ENCODE measurements at places on chromosomes 6 and 20. TPM values are rescaled to one million over a fixed set of nuclear protein-coding genes. Genes with fewer than 3 reads are reported as not detected.

RUNX2 gene
- 0.31 TPM for total RNA-seq

FAM217A gene
- total RNA-seq, result not detected

HLA-DOA gene
- total RNA-seq, result 0.31 TPM

CAGE1 gene
- not detected for total RNA-seq

FNDC1 gene
- 0.63 TPM for total RNA-seq

GCNT2 gene
- 26.3 TPM for total RNA-seq

HDGFL1 gene
- not detected for total RNA-seq

CST4 gene
- not detected for total RNA-seq

CLPSL2 gene
- not detected for total RNA-seq

TMEM170B gene
- total RNA-seq, result 56.0 TPM

RIMS1 gene
- total RNA-seq, result 242 TPM

NSFL1C gene
- total RNA-seq, result 45.7 TPM

EPPIN gene
- total RNA-seq, result not detected

BMP7 gene
- total RNA-seq, result 16.9 TPM

C20orf202 gene
- total RNA-seq, result 1.3 TPM

RSPO3 gene
- 23.5 TPM for total RNA-seq

RNF182 gene
- 71.1 TPM for total RNA-seq
